ENCODE measurements at places on chromosomes 16 and 17.

- DNase-seq: no peak
These were observed 180.9 kb downstream of the HS3ST3A1 start for GRCh38 chr17:13420878-13421277.

- DNase-seq: no peak
These were observed 13.7 kb downstream of the METTL22 start for GRCh38 chr16:8634991-8635736.

- no peak for DNase-seq
These were observed 57.2 kb downstream of the TBC1D16 start for GRCh38 chr17:79978548-79978855.

GRCh38 chr16:54370278-54371040 is 83.9 kb upstream of the IRX3 start:
- peak; percentile 24 for DNase-seq

- no peak for DNase-seq
These were observed 221.0 kb upstream of the HS3ST3A1 start for GRCh38 chr17:13822700-13823099.

DNA sequence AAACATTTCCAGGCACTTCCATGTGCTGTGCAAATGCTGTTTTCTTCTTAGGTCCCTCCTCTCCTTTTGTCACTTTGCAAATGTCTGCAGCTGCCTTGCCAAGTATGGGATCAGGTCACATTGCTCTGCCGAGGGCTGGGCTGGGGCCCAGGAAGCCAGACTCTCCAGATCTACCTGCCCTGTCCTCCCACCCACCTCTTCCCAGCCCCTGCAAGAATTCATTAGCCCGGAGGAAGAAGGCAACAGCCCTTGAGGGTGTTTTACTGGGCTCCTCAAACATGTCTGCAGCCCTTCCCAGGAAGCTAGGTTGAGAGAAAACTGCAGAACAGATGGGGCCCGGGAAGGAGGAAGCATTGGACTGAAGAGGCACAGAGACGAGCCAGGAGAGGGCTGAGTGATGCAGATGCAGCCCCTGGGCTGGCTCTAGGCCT is 47.1 kb downstream of the WSB1 start:
- DNase-seq: no peak

DNA sequence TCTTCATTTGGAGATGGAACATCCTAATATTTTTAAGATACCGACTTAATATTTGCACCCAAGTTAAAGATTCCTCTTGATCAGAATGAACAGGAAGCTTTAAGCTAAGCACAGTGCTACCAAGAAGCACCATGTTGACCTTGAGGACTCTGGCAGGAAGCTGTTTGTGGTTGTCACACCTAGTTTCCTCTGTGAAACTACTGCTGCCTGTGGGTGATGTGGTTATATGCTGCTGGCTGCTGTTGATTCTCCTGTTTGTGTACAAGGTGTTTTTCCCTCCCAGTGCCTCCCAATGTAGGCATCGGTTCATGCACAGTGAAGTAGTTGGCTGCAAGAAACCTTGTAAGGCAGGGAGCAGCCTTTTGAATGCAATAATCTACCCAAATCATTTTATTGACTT is 23.4 kb downstream of the RBL2 start:
- no peak for DNase-seq

- no peak for DNase-seq
These were observed 331.9 kb downstream of the SEC14L1 start for GRCh38 chr17:77472468-77473310.

DNA sequence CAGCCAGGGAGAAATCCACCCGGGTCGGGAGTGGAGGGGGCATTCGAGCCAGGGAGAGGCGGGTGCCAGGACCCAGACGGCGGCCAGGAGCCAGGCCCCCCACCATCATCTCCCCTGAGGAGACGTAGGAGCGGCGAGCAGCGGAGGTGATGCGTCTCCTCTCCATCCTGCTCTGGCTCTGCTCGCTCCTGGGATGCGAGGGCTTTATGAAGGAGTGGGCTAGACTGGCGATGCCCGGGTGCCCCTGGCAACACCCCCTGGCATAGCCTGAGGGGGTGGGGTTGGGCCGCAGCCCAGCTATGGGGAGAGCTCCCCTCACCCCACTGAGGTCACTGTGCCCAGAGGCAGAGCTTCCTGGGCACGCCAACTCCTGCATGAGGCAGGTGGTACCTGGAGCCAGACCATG is at the start of gene GFAP:
Gene GFAP (minus strand): TSS at position 180 of the 406 bp plus-strand sequence. CDS start 14 bp downstream, at position 166.
- DNase-seq: peak; percentile 63

DNA sequence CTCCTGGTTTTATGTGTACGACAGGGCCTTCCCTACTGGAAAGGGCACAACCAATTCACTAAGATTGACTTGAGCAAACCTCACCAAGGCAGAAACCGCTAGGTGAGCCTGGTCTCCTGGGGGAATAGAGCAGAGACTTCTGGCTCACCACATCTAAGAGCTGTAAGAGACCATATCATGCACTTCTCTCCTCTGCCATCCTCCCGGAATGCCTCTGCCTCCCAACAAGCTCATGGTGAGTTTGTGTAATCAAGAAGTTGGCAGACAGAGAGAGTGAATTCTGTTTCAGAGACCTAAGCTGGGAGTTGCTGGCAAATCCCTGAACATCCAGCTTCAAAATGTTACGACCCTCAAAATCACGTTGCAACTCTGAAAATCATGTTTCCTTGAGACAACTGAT is 154.8 kb downstream of the SLC39A11 start:
- DNase-seq: no peak

GRCh38 chr17:47694581-47695428 is 844 bp downstream of the TBKBP1 start:
- DNase-seq: peak; percentile 66

DNA sequence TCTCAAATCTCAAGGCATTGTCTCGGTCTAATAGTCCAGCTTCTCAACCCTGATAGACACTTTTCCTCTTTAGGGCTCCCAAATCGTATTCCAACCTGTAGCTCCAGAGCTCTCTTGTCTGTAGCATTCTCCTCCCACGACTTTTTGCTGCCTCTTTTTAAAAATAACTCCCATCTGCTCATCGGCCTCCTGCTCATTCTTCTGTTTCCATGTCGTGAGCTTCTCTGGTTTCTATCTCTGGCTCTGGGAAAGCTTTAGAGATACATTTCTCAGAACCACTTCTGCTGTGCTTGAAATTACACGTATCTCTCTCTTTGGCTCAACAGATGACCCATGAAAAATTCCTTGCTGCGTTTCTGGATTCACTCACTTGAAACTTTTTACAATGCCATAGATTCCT is 609.6 kb upstream of the C16orf82 start:
- no peak for DNase-seq

DNA sequence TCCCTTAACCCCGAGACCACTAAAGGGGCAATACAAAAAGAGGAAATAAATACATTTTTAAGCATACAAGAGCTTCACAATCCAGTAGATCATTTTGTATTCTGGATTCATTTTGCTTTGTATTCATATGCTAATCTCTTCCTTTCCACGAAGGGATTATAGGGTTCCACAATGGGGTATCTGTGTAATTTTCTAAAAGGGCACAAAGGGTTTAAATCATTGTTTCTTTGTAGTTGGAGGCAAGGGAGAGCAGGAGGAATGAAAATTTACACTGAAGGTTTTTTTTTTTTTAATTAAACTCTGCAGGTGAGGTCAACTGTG is 592 bp upstream of the NUFIP2 start:
- no peak for DNase-seq

GRCh38 chr16:981695-982144 is at the start of gene SOX8:
SOX8 (plus strand) TSS chr16:981770; CDS start chr16:981923, 153 bp downstream.
- no peak for DNase-seq

DNA sequence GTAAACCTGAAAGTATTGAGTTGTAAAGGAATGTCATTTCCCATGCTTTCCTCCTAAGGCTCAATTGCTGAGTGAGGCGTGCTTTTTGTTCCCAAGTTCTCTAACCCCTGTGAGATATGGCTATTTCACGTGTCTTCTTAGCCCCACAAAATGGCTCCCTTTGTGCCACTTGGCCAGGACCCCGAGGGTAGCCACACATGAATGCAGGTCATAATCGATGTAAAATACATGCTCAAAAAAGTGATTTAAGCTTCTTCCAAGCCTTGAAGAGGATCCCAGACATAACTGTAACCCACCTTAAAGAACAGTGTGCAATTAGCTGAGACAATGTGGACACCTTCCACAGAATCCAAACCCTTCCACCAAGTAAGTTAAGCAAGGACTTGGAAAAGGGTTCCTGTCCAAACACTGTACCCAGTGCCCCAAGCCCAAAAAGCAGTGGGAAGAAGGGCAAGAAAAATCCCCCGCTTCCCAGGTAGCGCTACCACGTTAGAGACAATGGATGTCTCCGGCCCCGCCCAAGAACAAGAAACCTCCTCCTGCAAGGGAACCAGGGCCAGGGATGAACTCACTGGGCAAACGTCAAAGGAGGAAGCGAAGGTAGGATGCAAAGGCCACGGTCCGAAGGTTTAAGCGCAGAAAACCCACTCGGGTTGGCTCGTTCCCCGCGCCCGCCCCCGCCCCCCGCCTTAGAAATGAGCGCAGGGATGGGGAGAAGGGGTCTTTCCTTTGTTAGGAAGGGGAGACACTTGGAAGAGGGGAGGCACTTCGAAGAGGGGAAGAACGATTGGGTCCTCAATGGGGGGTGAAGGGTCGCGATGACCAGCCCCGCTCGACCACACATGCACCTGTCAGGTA is 1.2 kb downstream of the JPT1 start:
- DNase-seq: no peak

DNA sequence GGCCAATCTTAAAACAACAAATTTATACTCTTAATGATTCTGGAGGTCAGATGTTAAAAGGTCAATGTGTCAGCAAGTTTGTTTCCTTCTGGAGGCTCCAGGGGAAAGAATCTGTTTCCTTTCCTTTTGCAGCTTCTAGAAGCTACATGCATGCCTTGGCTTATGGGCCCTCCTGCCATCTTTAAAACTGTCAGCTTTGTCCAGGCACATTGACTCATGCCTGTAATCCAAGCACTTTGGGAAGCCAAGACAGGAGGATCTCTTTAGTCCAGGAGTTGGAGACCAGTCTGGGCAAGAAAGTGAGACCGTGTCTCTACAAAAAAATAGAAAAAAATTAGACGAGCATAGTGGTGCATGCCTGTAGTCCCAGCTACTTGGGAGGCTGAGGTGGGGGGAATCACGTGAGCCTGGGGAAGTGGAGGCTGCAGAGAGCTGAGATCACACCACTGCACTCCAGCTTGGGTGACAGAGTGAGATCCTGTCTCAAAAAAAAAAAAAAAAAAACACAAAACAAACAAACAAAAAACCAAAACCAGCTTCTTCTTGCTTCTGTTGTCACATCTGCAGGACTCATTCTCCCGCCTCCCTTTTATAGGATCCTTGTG is 58.3 kb downstream of the NOS2 start:
- DNase-seq: no peak

DNA sequence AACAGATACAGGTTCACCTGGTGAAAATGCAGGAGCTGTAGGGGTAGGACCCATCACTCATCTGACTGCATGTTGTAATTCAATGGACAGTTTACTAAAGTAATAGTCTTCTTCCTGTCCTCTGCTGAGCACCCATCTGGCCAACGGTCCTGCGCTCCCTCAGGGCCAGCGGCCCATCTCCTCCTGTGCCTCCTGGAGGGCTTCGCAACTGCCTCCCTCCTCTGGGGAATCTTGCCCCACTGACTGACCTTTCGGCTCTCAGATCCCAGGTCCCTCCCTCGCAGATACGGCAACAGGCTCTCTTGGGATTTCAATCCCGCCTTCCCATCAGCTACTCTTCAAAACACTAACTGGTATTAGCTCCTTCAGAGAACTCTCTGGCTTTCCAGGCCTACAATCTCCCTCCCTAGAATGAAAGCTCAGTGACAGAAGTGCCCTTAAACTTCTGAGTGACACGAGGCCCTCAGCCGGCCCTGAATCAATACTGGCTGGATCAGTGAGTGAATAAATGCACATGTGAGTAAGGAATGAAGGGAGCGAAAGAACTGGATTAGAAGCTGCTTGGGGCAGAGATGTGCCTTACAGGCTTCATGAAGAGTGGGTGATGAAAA is 1.3 kb downstream of the PEMT start:
- DNase-seq: no peak

- peak; percentile 36 for DNase-seq
These were observed 15.5 kb downstream of the DNAH2 start for GRCh38 chr17:7732981-7733539.

DNA sequence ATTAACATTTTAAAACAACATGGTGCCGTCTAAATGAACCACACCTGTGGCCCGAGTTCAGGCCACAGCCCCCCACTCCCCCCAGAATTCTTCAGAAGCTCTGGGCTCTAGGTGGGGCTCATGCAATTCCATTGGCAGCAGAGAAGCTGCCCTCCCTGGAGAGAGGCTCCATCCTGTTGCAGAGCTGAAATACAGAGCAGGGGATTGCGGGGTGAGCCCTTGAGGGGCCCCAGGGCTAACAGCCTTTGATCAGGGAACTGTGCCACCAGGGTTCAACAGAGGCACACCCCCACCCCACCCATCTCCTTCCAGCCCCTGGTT is 69.3 kb downstream of the ABR start:
- no peak for DNase-seq

- no peak for DNase-seq
These were observed 17.9 kb upstream of the TMIGD1 start for GRCh38 chr17:30351735-30352134.

DNA sequence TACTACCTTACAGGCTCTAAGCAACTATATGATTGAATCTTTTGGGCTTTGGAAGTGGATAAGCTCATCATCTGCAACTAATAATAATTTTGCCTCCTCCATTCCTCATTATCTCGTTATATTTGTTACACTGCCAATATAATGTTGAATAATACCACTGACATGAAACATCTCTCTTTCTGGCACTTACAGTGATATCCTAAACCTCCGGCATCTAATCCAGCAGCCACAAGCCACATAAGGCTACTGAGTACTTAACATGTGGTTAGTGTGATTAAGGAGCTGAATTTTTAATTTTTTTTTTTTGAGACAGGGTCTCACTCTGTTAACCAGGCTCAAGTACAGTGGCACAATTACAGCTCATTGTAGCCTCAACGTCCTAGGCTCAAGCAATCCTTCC is 9.6 kb downstream of the CDC42EP4 start:
- DNase-seq: no peak

DNA sequence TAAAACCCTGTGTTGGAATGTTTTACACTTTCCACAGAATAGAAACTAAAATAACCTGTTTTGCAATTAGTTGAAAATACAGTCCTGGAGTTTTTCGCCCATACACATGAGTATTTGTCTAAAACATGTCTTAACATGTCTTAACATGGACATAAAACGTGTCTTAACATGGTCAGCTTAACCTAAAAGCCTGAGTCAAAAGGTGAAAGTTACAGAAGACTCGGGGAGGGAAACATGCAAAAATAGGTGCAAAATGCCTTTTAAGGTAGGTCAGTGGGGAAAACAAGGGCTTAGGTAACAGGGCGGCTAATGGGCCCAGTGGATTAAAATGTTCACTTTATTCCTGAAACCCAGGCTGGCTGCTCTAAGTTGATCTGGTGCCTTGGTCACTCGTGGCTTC is 56.1 kb upstream of the RBL2 start:
- no peak for DNase-seq

GRCh38 chr16:28292731-28293600 is 641 bp downstream of the SBK1 start:
- no peak for DNase-seq
